Iris pigment epithelial cell (primary cell): ENCODE measurements at places on chromosomes 1 and 21.

DNA sequence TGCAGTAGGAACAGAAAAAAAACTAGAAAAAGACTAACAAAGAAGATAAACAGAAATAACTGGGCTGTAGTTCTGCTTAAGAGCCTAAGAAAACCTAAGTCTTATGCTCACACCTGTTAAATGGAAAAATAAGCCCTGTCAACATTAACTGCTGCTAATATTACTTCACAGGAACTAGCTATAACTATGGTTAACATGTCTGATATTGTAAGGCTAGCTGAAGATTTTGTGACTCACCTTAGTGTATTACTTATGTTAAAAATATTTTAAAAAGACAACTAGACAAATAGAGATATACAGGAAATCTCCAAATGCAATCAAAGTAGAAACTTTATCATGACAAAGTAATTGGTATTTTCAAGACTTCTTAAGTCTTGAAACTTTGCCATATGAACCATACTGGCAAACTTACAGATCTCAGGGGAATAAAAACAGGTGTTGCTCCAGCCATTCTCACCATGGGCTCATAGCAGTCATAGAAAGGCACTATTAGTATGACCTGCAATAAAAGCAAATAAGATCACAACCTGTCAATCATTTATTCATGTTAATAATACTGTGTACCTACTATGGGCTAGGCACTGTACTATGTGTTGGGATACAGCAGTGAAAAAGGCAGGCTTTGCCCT is 30.7 kb downstream of the KYAT3 start:
- DNase-seq: no peak

GRCh38 chr1:183227422-183228346 is 41.6 kb downstream of the LAMC2 start:
- peak; percentile 51 for DNase-seq

DNA sequence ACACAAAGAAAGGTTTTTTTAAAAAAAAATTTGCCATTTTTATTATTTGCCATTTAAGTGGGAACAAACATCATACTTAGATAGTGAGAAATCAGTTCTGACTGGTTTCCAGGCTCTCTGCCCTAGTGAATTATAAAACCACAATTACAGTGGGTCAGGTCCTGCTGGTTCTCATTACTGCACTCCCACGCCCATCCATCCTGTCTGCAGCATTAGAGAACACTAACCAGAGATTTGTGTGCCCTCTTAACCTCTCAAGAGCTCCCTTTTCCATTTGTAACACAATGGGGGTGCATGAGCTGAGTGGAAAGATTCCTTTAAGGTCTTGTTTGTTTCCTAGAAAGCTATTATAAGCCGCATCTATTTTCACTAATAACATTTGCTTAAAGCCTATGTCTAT is 489.3 kb downstream of the AMY1C start:
- DNase-seq: no peak

DNA sequence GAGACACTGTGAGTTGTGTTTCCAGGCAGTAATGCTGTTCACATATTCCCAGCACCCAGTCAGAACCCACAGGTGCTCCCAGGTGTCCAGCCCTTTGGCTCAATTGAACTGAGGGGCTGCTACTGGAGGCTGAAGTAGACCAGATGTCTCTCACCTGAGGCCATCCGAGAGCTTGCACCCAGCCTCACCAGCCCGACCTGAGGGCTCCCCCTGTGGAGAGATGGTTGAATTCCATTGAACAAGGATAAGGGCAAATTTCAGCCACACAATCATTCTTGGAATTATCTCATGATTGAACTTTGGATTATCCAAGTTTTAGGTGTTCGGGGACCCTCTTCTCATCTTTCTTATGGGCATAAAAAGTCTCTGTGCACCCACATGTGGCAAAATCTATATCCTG is 52.1 kb downstream of the OBSCN start:
- DNase-seq: no peak

DNA sequence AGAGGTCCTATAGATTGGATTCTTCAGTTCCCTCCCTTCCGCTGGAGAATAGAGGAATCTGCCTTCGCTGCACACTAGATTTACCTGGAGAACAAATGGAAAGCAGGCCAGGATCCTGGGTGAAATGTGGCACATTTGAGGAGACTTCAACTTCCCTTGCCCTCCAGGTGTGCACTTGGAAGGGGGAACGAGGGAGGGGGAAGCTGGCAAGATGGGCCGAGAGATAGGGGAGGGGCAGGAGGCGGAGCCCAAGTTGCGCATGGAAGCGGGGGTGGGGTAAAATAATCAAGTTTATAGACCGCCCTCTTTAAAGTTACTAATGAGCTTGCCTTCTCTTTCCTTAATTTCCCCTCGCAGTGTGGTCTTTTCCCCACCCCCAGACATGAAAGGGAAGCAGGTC is 155.7 kb upstream of the CAMK1G start:
- DNase-seq: no peak

- no peak for DNase-seq
These were observed 48.3 kb upstream of the SLC22A15 start for GRCh38 chr1:115927971-115928370.

GRCh38 chr1:46489638-46490405 is at the start of gene DMBX1:
DMBX1 (plus strand) TSS chr1:46489836; CDS start chr1:46507011, 17,175 bp downstream.
- peak; percentile 11 for DNase-seq

DNA sequence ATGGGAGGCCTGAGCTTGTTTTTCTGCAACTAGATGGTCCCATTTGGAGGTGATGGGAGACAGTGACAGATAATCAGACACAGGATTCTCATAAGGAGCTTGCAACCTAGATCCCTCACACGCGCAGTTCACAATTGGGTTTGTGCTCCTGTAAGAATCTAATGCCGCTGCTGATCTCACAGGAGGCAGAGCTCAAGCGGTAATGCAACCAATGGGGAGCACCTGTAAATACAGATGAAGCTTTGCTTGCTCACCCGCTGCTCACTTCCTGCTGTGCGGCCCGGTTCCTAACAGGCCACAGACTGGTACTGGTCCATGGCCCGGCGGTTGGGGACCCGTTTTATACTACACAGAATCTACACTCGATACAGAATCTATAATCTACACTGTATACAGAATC is 52.6 kb upstream of the B3GALNT2 start:
- no peak for DNase-seq
